ENCODE measurements at places on chromosomes 5 and 9.

DNA sequence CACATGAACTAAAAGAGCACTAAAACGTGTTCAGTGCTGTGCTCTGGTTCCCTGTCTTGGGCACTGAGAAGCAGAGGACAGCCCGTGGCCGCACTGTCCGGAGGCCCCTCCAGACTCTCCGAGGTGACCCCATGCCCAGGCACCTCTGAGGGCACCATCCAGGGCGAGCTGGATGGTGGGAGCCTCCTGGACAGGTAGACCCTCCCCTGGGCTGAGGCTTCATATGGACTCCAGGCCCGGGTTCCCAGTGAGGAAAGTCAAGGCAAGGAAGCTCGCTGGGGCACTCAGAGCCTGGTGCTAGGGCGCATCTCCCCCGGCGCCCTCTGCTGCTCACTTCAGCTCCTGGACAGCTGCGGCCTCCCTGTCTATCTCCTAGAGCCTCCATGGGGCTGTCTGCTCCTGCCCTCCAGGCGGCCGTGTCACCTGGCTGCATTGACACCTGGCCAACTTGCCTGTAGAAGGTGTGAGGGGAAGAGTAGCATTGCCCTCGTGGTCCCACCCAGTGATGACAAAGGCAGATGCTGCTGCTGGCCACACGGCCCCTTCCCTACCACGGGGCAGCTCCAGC lies 178.2 kb upstream of the IRX1 start:
- no peak for DNase-seq

DNA sequence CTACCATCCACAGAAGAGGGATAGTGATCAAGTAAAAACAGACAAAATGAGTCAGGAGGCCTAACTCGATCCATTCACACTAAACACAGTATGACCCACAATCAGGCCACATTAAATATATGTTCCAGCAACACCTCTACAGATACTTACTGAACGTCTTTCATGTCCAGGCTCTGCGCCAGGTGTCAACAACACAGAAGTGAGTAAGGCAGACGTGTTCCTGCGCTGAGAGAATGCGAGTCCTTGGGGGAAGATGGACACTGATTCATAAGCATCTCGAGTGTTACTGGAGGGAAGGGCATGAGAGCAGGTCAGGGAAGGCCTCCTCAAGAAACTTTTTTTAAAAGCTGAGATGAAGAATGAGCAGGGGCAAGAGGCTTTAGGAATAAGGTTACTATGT lies 164.3 kb upstream of the CLINT1 start:
- DNase-seq: no peak

- DNase-seq: no peak
Observed at GRCh38 chr5:108953940-108954339, 206.2 kb downstream of the FER start.

DNA sequence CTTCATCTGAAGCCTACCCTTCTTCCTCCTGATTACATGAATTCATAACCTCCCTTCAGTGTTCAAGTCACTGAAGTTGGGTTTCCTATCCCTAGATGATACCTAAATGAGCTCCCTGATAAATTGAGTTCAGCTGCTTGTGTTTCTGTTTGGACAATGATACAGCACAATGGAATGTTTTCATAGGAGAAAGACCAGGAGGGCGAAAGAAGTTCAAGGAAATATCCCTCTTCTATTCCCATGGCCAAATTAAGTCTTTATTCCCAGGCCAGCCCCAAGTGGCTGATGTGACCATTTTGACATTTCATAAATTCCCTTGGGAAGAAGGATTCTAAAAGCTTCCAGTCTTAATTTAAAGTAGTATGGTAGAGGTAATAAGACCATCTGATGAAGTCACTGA lies 555.8 kb upstream of the CLINT1 start:
- no peak for DNase-seq

DNA sequence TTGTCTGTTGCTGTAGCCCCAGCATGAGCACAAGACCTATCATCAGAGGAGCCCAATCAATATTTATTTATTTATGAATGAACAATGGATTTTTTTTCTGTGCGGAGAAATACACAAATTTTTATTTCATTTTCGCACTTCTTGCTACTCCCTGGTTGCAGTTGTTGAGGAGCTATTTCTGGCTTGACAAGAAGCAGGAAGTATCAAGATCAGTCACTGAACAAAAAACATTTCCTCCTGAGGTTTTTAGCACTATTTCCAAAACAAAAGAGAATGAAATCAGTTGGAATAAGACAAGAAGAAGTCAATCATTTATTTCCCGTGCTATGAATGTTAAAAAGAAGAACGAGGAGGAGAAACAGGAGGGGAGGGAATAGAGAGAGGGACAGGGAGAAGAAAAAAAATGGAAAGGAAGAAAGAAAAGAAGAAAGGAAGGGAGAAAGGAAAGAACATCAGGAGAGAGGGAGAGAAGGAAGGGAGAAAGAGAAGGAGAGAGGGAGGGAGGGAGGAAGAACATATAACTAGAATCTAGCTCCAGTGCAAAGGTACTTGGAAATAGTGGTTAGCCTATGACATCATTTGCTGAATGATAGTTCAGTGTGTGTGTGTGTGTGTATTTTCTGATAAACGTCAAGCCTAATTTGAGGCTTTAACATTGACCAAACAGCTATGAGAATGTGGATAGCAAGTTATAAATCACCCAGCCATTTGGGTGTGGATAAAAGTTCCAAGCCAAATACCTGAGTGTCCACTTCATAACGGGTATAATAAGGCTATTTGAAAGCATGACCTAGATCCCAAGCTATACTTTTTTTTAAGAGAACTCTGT lies 586.0 kb downstream of the EBF1 start:
- DNase-seq: no peak

- no peak for DNase-seq
Observed at GRCh38 chr5:33205727-33206410, 234.9 kb upstream of the TARS1 start.

- no peak for DNase-seq
Observed at GRCh38 chr5:130710596-130710995, 454.5 kb downstream of the HINT1 start.

DNA sequence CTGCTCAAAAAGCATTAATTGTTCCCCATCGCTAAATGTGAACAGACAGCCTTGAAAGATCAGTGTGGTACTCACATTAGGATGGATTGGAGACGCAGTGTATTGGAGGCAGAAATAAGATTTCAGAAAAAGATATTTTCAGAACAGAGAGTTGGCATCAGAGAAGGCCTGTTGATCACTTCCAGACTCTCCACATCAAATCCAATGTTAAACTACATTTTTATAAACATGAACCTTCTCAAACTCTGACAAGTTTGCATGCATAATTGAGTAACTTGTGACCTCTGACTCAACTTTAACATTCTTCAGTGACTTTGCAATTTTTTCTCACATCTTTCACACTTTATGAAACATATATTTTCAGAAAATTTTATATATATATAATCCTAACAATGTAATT lies 919.6 kb upstream of the SEMA6A start:
- no peak for DNase-seq

- peak; percentile 36 for DNase-seq
Observed at GRCh38 chr5:178130576-178131445, at the start of gene RMND5B. TSS of gene RMND5B (plus strand) at chr5:178131014. CDS start at chr5:178138120, 7,106 bp downstream.

DNA sequence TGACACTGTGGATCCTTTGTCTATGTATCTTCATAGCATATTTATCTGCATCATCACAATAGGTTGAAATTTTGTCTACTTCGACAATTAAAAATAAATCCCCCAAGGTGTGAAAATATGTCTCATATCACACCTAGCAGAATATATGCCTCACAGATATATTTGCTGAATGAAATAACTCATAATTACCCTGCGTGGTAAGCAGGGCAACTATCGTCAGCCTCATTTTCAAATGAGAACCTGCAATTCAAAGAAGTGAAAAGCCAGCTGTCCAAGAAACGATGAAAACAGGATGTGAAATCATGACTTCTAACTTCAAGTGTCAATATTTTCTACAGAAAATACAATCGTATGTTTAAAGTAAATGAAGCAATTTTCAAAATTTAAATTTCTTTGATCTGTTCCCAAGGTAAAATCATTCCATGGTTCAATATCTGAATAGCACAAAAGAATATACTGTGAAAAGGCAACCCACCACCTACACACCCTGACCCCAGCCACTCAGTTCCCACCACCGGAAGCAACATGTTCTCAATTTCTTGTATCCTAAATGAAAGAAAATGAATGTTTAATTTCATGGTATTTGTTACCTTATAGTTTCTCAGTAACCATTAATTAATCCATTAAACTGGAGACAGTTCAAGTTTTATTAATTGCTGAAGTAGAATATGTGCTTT lies 57.1 kb downstream of the TBCA start:
- no peak for DNase-seq

DNA sequence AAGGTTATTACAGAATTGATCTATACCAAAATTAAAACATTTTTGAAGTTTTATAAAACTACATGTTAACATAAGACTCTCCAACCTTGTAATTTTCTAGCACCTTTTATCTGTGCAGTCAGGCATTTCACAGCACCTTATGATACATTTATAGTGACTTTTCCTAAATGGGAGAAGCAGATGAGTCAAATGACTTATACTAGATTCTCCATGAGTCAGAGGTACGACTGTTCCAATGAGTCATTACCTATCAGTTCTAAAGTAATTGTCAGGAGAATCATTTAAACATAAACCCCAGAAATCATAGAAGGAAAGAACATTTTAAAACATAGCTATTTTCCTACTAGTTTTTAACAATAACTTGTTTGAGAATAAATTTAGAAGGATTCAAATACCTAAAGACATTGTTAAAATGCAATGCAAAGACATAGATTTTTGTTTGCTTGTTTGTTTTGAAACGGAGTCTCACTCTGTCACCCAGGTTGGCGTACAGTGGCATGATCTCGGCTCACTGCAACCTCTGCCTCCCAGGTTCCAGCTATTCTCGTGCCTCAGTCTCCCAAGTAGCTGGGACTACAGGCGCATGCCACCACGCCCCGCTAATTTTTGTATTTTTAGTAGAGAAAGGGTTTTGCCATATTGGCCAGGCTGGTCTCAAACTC lies 34.7 kb upstream of the DMXL1 start:
- DNase-seq: no peak

DNA sequence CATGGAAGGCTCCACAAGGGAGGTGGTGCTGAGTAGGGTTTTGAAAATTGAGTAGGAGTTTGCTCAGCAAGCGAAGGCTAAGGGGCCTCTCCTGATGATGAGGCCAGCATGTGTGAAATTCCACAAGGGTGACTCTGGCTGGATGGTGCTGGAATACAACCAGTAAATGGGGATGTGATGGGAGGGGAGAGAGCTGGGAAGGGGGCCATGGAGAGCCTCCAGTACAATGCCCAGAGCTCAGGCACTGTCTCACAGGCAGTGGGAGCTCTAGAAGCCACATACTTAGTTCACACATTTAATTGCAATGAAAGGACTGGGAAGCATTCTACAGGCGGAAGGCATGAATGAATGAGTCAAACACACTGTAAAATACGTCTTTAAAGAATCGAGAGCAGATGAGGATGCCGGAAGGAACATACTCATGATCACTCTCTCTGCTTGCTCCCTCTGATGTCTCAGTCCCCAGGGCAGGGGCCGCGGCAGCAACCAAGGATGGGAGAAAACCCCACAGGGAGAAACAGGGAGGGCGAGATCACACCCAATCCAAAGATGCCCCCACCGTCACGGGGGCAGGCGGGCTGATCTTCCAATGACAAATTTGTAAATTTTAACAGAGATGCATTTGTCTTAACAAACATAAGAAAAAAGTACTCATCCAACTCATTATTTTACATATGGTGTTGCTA lies 261.0 kb downstream of the NSG2 start:
- no peak for DNase-seq

DNA sequence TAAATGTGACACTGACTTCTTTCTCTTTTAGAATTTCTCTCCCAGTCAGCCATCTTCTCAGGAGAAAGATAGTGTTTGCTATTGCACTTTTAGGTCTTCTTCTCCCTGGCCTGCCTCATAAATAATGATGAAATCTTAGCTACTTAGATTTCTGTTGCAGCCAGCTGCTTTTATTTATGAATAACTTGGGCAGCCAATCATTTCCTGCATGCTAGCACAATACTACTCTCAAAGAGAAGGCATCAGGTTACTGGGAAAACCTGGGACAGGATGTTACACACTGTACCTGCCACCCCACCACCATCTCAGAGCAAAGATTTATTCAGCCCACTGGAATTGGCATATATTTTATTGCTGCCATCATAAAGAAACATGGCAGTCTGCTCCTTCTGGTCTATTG lies 266.6 kb downstream of the PRELID2 start:
- no peak for DNase-seq

GRCh38 chr9:123776708-123777537 lies 153.0 kb downstream of the DENND1A start:
- DNase-seq: no peak

- DNase-seq: no peak
Observed at GRCh38 chr9:81622471-81623255, 66.7 kb downstream of the TLE1 start.

GRCh38 chr9:123485216-123485615 lies 129.2 kb downstream of the CRB2 start:
- DNase-seq: no peak

DNA sequence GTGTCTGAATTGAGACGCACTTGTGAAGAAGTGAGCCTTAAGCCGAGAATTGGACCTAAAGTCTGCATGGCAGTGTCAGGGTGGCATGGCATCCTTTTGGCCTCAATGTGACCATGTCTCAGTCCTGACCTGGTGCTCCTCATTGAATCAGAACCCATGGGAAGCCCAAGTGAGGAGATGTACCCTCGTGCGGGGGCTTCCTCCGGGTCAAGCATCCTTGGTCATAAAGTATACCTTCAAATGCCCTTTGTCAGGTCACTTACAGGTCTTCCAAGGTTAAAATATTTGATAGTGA lies 202.2 kb downstream of the GADD45G start:
- no peak for DNase-seq

DNA sequence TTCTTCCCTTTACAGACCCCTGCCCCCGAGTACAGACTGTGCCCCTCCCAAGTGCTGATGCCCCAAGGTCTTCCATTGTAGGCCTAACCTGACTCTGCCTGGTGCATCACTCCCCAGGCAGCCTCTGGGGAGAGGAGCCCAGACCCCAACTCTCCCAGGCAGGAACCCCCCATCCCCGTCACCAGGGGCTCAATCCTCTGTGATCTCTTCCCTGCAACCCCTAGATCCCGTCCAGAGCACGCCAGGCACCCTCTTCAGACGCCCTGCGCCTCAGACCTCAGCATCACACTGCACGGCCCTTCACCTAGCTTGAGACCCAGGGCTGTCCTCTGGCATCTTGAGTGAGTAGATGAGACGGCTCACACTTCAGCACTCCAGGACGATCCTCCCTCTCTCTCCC lies 6.4 kb upstream of the EGR1 start:
- no peak for DNase-seq

GRCh38 chr5:76380346-76381066 lies 22.6 kb upstream of the IQGAP2 start:
- DNase-seq: no peak

GRCh38 chr9:133143639-133144141 lies 20.0 kb downstream of the GBGT1 start:
- DNase-seq: no peak

DNA sequence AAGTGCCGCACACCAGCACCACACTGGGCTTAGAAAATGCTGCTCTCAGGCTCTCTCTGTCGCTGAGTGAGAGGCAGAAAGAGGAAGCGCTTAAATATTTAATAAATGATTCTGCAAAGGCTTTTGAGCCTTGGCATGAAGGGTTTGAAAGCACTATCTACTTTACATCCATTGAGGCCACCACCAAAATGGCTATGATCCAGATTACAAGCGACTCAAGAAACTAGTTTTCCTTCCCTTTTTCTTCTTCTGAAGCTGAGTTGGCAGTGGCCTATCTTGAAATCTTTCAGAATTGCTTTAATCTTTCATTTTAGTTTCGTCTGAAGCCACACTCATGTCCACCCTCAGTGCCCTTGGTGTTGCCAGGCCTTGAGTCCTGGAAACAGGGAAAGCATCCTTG lies 59.5 kb downstream of the EBF1 start:
- DNase-seq: no peak
